Kidney epithelial cell (primary cell): ENCODE measurements at places on chromosomes 4 and X.
A peak's percentile ranks its signal among the peaks of the same experiment; 100 is the strongest.

- DNase-seq = peak; percentile 63
These were observed at the start of gene CFAP299 for GRCh38 chr4:80335554-80336358. Gene CFAP299, plus strand, starts transcription at chr4:80335730.

DNA sequence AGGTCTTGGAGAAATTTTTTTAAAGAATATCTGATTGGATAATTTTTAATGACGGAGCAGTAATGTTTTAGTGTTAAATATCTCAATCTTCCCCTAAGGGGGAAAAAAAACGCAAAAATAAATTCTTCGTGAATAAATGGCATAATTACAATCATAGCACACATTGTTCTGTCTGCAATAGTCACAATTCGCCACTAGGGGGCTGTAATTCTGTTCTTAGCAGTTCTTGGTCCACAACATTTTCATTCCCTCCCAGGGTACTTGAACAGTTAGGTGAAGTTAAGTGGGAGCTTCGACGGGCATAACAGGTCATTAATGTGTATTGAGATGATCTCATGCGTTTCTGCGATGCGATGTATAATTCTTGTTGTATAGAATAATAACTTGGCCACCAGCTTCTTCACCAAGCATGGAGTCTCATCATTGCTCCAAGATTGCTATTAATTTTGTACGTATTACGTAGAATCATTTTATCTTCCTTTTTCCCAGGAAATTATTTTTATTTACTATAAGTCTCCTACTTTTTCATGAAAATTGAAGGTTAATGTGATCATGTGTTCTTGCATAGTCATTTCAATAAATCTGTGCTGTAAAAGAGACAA is 27.2 kb downstream of the HTR2C start:
- DNase-seq = no peak

- DNase-seq = no peak
These were observed 102.6 kb upstream of the GIMD1 start for GRCh38 chr4:106471151-106471550.

- DNase-seq = no peak
These were observed 23.2 kb downstream of the SMIM43 start for GRCh38 chr4:121741751-121742150.

DNA sequence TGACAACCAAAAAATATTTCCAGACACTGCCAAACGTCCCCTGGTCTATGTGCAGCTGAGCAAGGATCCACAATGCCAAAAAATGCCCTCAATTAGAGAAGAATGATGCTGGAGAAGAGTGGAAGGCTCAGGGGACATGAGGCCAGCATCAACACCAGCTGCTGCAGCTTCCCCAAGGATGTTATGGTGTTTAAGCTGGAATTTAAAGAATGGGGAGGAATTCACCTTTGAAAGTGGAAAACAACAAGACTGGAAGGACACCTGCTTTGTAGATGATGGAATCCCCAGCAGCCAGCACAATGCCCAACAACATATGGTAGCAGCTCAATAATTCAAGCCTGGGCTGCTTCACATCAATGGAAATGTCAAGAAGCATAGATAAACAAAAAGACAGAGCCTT is 20.3 kb upstream of the SMPX start:
- DNase-seq = no peak

GRCh38 chr4:156169861-156170260 is 216.2 kb upstream of the CTSO start:
- DNase-seq = no peak

DNA sequence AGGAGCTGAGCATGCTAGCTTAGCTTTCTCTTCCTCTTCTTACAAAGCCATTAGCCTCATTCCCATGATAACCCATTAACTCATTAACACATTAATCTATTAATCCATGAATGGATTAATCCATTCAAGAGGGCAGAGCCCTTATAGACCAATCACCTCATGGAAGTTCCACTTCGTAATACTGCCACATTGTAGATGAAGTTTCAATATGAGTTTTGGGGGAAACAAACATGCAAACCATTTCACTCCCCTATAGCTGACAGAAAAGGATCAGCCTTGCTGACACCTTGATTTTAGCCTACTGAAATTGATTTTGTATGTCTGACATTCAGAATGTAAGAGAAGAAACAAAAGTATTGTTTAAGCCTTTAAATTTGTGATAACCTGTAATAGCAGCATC is 251.8 kb upstream of the GALNTL6 start:
- DNase-seq = no peak

DNA sequence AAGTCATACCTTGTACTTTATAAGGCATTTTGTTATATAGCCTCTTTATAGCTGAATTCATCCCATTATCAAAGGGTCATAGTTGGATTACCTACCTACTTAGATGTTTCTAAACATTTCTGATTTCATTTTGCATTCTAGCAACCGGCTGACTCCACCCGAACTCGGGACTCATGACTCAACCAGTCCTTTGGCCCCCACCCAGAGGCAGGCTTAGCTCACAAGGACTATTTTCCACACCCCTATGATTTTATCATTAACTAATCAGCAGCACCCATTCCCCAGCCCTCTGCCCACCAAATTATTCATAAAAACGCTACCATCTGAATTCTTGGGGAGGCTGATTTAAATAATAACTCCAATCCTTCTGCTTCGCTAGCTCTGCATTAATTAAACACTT is 79.9 kb upstream of the EGFL6 start:
- no peak for DNase-seq

- no peak for DNase-seq
These were observed 81.0 kb downstream of the SHROOM2 start for GRCh38 chrX:9867226-9867625.

- no peak for DNase-seq
These were observed 7.1 kb downstream of the CTPS2 start for GRCh38 chrX:16705370-16705769.

GRCh38 chrX:40457406-40457805 is 123.4 kb upstream of the ATP6AP2 start:
- DNase-seq = no peak
